ENCODE measurements at places on chromosomes 2 and 18.

GRCh38 chr2:237639836-237640220, 12.4 kb downstream of the LRRFIP1 start:
- no peak overlapping the region for H3K4me3 ChIP-seq
- H3K4me1 ChIP-seq: no peaks in the 10 kb centered on the region

DNA sequence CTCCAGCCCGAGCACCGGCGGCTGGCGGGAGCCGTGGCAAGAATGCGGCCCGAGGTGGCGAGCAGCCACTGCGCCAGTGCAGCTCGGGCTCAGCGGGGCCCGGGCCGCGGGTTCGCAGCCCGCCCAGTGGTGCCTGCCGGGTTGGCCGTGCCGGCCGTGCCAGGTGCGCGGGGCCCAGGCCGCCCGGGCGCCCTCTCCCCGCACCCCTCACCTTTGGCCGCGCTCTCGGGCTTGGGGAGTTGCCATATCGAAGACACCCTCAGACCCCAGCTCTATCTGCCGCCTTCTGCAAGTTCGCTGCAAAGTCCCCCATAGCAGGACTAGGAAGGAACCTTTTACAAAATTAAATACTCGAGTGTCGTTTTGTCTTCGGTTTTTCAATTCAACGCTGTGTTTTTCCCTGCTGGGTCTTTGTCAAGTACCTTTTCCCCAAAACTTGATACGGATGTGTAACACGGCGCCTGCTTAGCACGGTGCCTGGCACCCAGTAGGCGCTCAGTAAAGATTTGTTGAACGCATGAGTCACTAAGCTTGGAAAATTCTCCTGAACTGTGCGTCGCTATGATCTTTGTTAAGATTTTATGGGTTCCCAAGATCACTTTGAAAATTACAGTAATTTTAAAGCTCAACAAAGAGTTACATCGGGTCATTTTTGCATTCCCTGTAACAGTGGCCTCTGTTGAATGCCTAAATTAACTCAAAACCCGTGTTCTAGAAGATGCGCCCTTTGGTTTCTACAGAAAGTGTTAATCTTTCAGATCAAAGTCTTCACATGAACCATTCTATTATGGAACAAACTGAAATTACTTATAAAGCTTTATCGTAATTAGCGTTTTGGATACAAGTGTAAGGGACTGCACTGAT, 750 bp downstream of the STRADB start:
- H3K27me3 ChIP-seq: no peaks in the 10 kb centered on the region
- H3K4me3 ChIP-seq: peak overlapping the region; percentile 95
- no peaks in the 10 kb centered on the region for H3K36me3 ChIP-seq
- peak overlapping the region; percentile 78 for H3K27ac ChIP-seq
- no peaks in the 10 kb centered on the region for H3K4me1 ChIP-seq

- H3K27ac ChIP-seq: no peak overlapping the region
- no peak overlapping the region for H3K4me3 ChIP-seq
- H3K27me3 ChIP-seq: no peaks in the 10 kb centered on the region
- no peaks in the 10 kb centered on the region for H3K4me1 ChIP-seq
- no peaks in the 10 kb centered on the region for H3K36me3 ChIP-seq
Measured at GRCh38 chr2:150188177-150188576, 299.3 kb downstream of the RND3 start.

- no peaks in the 10 kb centered on the region for H3K4me1 ChIP-seq
- no peak overlapping the region for H3K4me3 ChIP-seq
- H3K27ac ChIP-seq: no peak overlapping the region
- H3K36me3 ChIP-seq: no peaks in the 10 kb centered on the region
- peaks cover 10% of the 10 kb centered on the region for H3K27me3 ChIP-seq
- no peak for DNase-seq
Measured at GRCh38 chr2:41829052-41829451, 218.8 kb upstream of the PKDCC start.

DNA sequence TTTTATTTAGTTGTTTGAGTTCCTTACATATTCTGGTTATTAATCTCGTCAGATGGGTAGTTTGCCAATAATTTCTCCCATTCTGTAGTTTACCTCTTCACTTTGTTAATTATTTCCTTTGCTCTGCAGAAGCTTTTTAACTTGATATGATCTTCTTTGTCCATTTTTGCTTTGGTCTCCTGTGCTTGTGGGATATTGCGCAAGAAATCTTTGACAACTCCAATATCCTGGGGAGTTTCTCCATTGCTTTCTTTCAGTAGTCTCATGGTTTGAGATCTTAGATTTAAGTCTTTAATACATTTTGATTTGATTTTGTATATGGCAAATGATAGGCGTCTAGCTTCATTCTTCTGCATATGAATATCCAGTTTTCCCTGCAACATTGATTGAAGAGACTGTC, 389.2 kb downstream of the LRP1B start:
- H3K36me3 ChIP-seq: no peaks in the 10 kb centered on the region
- H3K27me3 ChIP-seq: no peaks in the 10 kb centered on the region
- no peak overlapping the region for H3K27ac ChIP-seq
- H3K4me1 ChIP-seq: no peaks in the 10 kb centered on the region

DNA sequence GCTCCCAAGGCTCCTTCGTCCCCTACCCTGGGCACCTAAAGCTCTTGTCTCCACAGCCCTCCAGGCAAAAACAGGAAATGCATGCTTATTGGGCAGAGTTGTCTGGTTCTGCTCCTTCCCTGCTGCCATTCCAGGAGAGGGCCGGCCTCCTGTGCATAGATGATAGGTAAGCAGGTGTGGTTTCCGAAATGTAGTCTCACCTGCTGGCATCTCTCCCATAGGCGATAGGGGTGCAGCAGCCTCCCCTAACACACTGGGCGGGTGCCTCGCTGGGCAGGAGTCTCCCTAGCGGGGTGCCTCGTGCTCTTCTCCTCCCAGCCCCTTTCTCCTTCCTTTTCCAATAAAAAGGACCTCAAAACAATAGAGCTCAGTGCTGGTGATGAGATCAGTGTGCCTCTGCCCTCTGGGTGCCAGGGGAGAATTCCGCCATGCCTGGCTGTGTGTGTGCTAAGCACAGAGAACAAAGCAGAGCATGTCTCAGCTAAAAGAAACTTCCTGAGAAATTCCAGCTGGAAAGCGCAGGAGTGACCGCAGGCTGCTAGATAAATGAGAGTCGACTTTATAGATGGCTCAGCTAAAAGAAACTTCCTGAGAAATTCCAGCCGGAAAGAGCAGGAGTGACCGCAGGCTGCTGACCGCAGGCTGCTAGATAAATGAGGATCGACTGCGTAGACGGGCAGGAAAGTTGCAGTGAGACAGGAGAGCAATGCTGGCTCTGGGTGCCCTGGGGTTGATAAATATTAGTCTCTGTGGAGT, 11.3 kb upstream of the PXDN start:
- no peaks in the 10 kb centered on the region for H3K36me3 ChIP-seq
- peaks cover 10% of the 10 kb centered on the region for H3K4me1 ChIP-seq
- H3K27ac ChIP-seq: no peak overlapping the region
- H3K4me3 ChIP-seq: no peak overlapping the region

GRCh38 chr2:43414586-43415135, 181.2 kb downstream of the THADA start:
- no peaks in the 10 kb centered on the region for H3K36me3 ChIP-seq
- H3K27me3 ChIP-seq: no peaks in the 10 kb centered on the region
- no peak overlapping the region for H3K4me3 ChIP-seq
- no peak for DNase-seq
- peaks cover 3% of the 10 kb centered on the region for H3K4me1 ChIP-seq
